Stimulated activated naive CD4-positive, alpha-beta T cell (primary cell): ENCODE measurements at places on chromosomes 4 and X.

DNA sequence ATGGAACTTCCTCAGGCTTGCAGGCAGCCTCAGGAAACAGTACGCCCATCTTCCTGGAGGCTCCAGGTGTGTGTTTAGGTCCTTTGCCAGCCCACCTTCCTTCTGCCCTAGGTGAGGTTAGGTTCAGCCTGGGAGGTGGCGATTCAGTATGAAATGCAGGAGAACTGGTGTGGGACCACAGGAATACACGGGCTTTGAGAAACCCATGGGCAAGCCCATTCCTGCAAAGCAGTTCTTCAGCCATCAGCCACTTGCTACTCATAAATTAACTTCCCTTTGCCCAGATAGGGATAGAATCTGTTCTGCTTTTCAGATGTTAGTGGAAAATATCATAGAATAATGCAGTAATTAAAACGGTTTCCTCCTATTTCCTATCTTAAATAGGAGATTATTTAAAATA is 32.2 kb downstream of the TBC1D14 start:
- no peak for DNase-seq

DNA sequence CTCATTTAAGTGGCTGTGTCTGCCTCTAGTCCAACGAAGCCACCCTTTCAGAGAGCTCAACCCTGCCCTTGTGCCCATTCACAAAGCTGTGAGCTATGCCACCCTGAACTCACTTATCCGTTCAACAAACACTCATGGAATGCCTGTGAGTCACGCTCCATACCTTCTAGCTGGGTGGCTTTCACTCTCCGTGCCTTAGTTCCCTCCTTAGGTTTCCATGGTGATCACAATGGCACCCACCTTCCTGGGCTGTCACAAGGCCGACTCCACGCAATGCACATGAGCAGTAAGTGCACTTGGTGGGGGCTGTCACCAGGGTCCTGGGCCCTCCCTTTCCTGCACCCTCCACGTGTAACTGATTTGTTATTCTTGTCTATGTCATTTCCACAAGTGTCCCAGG is 37.2 kb upstream of the PPP2R2C start:
- no peak for DNase-seq

DNA sequence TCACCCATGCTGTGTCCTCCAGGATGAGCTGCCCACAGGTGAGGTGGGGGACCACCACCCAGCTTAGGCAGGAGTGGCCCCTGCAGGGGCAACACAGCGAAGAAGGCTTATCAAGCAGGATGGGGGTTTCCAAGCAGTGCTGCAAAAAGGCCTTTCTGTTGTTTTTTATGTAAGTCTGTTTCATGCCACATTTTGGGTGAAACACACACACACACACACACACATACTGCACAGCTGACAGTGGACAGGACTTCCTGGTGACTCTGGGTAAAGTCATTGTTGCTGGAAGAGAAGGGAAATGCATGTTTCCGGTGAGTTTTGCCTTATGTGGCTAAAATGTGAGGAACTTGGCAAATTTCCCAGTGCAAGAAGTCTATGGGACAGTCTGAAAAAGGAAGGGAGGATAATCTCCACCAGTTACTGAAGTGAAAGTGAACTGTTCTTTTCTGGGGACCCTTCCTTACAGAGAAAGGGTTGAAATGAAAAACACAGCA is 119.2 kb downstream of the IRF2 start:
- no peak for DNase-seq

DNA sequence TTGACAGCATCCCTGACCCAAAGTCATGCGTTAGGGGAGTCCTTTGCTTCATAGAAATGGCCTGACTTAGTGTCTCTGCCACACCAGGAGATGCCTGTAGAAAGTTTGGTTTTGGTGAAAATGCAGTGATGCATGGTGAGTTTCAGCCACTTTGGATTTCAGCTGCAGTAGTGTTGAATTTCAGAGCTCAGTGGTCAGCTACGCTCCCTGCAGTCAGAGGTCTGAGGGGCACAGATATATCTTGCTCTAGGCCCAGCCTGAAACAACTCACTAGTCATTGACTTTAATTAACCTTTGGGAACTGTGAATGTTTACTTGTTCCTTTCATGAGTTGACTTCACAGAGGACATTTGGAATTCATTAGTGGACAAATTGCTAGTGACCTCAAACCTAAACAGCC is 17.5 kb downstream of the RBMX2 start:
- DNase-seq: no peak

DNA sequence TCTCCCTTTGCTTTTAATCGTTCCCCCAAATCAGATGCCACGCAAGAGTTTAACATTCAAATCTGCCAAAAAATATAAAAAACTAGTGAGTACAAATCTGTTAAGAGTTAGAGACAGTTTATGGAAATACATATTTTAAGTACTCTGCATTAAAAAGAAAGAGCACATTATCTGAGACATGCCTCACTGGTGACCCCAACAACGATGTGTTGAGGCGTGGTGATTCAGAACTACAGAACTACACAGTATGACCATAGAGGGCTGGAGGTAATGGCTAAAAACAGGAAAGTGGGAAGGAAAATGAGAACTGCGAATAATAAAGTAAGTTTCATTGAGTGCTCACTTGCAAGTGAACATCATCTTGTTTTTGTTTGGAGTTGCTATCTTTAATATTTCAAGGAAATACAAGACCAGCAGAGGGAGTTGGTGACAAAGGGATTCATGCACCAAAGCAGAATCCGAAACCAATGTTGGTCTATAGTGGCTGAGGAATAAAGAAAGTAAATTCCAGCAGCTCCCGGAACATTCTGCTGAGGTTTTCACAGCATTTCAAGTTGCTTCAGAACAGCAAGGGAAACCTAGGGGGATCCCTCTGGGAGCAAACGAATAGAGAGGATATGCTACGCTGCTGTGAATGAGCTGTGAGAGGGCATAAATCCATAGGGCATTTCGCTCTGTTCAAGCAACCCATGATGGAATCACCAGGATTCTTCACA is 92.2 kb downstream of the DCHS2 start:
- no peak for DNase-seq

DNA sequence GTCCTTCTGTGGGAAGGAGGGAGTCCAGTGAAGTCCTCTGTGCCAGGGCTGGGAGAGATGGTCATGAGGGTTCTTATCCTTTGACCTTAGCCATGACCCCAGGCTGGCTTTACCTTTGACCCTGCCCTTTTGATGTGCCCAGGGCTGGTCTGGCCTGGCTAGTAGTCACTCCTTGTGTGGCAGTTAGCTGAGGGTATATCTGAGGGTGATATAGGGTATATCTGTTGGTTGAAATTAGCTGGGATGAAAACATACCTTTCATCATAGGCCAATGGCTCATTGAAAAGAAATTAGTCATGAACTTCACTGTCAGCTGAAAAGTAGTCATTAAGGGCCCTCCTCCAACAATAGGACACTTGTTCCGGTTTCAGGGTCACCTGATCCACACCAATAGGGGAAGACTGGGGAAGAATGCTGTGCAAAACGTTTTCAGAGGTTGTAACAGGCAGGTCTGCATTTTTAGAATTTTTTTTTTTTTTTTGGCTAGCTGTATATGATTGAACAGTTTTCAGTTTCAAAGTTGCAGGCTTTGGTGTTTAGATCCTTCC is 74.6 kb upstream of the STOX2 start:
- no peak for DNase-seq

DNA sequence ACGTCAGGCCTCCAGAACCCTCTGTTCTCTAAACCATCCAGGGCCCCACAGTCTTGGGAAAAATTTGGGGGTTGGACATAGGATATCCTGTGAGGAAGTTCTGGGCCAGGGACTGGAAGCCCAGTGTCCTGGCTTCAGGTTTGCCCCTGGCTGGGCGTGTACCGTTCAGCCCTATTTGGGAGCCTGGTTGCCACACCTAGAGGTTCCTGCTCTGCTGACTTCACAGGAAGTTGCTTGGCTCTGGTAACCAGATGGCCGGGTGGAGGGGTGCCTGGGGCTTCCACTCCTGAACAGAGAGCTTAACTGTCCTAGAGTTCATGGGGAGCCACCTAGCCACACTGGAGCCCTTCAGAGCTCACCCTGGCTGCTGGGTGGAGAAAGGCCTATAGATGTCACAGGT is 1.1 kb downstream of the TAFAZZIN start:
- DNase-seq: no peak

DNA sequence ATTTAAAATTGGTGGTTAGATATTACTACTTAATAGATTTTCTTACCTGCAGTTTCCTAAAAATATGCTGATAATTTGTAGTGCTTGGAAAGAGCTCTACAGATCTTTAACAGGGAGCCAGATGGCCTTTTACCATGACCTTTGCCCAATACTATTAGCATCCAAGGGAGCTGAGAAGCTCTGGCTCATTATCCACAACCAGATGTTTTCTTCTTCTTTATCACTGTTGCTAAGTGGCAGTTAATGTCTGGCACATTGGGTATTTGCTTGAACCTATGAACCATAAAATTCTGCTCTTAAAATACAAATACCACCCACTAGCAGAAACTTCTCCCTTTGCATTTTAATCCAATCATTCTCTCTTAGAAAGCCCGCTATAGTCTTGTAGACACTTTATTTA is 1480.3 kb downstream of the C4orf33 start:
- no peak for DNase-seq

GRCh38 chr4:158808399-158808798 is 39.6 kb downstream of the FNIP2 start:
- no peak for DNase-seq

GRCh38 chrX:68685685-68686084 is 38.2 kb downstream of the STARD8 start:
- no peak for DNase-seq

- DNase-seq: no peak
Measured at GRCh38 chr4:138889216-138889615, 126.4 kb upstream of the NOCT start.

DNA sequence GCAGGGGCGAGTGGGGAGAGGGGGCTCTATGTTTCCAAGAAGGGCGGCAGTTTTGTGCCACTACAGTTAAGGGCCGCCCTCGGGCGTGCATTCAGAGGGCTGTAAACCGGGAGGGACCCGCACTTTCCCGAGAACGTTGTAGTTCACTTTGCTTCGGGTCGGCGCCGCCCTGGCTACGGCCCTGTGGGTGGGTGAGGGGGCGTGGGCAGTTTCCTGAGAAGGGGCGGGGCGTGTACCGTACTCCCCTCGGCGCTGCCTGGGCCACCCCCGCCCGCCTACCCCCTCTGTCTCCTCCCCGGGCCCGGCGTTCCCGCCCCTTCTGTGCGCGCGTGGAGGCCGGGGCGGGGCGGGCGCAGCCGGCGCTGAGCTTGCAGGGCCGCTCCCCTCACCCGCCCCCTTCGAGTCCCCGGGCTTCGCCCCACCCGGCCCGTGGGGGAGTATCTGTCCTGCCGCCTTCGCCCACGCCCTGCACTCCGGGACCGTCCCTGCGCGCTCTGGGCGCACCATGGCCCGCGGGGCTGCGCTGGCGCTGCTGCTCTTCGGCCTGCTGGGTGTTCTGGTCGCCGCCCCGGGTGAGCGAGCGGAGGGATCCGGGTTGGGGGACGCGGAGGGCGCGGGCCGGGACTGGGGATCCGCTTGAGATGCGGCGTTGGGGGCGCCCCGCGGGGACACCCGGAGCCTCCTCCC is at the start of gene CD99:
Gene CD99, plus strand, starts transcription at position 440 of the 687 bp plus-strand sequence. Its CDS starts 66 bp downstream, at position 506.
- no peak for DNase-seq

- no peak for DNase-seq
Measured at GRCh38 chr4:108596344-108596743, 24.0 kb upstream of the RPL34 start.

DNA sequence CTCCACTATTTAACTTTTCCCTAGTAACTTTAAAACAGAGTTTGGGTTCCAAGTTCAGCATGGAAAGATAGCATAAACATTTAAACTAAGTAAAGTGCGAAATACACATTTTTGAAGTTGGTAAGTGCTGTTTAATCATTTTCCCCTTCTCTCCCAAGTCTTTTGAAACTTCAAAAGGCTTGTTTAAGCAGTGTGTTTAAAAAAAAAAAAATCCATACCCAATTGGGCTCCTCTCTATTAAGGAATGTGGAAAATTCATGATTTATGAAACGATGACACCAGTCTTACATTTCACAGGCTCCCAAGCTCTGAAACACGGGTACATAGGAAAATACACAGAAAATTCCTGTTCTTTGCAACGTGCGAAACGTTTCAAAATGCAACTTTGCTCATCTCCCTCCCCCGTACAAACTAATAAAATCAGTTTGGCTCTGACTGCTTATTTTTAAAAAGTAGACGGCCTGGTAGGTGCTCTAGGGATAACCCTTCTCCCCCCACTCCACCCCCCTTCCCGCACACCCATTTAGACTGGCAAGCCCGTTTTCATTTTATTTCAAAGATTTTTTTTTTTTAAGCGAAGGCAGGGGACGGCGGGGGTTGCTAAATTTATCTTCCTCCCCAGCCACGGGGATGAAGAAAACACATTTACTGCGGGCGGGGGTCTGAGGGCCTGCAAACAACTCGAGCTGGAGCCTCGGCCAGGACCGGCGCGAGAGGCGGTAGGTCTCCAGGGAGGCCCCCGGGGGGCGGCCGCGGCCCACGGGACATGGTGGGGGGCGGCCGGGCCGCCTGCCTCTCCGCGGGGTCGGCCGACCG is 786 bp upstream of the ZFX start:
- DNase-seq: no peak

GRCh38 chr4:33422656-33423055 is 2702.5 kb downstream of the PCDH7 start:
- DNase-seq: no peak

- no peak for DNase-seq
Measured at GRCh38 chr4:152591876-152592275, 56.0 kb upstream of the FBXW7 start.

GRCh38 chr4:128130621-128131020 is 69.5 kb downstream of the LARP1B start:
- no peak for DNase-seq
